ENCODE measurements at places on chromosomes 4 and X.

GRCh38 chr4:1682860-1683259, 1.3 kb downstream of the FAM53A start:
- no peak for DNase-seq

DNA sequence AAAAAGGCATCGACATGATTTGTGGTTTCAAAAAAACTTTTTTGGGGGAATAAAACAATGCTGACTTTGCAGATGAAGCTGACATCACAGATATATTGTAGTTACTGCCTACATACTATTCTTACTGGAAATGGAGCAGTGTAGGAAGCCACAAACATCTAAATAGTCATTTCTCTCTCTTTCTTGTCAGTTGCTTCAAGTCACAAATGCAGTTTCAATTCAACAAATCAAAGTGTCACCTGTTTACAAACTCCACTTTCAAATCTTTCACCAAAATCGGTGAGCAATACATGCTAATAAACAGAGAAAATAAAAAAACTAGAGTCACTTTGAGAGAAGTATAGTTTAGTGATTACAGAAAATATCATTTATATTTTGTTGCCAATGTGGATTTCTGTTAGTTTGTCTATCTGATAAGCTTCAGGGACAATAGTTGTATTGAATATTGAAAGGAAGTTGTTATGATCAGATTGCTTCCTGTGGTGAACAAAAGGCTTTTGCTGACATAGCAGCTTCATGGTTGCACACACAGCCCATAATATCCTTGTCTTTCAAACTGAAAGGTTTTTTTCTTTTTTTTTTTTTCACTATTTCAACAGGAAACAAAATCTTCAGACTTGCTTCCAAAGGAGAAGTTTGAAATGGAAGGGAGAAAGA, 49.7 kb upstream of the PTPN13 start:
- no peak for DNase-seq

GRCh38 chr4:173332021-173332487, 2.1 kb downstream of the HMGB2 start:
- DNase-seq, result no peak

DNA sequence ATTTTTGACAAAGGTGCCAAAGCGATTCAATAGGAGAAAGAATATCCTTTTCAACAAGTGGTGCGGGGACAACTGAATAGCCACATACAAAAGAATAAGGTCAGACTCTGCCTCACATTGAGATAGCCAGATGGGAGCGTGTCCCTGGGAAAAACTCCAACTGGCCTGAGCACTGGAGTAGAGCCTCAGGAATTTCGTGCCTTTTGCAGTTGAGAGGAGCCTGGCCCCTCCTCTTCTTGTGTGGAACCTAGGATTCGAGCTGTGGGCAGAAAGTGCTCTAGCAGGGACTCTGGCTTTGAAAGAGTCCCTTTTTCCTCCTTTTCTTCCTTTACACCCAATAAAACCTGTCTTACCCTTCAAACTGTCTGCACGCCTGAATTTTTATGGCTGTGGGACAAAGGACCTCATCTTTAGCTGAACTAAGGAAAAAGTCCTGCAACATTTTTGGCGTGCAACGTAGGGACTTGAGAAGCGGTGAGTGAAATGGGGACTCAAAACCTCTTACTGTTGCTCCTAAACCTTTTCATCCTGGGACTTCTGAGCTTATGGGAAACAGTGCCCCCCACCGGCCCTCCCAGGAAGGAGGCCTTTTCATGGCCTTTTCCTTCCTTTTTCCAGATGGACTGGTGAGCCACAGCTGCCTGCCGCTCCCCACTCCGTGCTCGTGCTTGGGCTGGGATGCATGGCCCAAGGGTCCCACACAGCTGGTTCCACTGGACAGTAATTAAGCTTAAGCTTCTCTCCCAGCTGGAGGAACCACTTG, 68.6 kb downstream of the BMP15 start:
- no peak for DNase-seq

DNA sequence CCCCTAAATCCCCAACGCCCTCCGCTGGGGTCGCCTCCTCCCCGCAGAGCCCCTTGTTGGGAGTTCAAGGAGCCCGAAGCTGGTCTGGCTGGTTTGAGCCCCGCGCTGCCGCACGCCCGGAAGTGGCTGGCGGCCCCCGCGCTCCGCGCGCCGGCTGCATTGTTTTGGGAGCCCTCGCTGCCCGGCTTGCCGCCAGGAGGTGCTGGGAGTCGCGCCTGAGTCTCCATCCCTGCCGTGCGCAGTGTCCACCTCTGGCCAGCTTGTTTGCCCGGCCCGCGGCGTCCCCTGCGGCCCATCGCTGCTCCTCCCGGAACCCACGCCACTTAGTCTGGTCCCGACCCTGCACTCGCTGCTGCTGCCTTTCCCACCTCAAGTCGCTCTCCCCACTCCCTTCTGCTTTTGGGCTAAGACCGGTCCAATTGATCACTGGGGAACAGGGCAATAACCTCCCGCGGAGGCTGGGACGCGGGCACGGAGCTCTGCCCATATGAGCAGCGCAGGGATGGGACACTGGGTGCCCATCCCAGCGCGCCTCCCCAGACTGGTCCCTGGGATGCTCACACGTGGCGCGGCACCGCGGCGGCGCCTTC, 2.2 kb upstream of the SFRP2 start:
- no peak for DNase-seq

DNA sequence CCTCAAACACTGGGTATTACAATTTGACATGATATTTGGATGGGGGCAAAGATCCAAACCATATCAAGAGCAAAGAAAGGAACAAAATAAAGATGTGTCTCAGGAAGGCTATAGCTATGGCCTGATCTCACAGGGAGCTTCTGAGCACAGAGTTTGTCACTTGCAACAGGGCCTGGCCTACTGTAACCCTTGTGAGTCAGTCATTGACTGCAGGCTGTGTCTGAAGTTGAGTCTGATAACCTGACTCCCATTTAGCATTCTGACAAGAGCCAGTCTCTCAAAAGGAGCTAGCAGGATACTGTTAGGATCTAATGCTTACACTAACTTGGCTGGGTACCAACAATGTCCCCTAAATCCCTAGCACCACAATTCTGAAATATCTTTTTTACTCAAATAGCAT, 612.5 kb upstream of the TECRL start:
- no peak for DNase-seq

DNA sequence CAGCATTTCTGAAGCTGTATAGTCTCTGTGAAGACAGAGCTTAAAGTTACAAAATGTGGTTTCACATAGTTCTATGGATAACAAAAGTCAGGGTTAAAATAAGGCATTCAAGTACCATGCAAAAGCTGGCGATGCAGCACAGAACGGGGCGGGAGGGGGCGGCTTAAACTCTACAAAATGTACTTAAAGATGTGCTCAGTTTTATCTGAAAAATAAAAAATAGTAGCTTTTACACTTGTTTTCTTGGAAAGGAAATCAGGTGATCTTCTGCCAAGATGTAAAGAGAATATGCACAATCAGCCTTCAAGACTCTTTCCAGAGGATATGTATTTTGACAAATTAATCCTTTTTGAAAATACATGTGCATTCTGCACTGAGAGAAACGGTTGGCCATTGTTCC, 301.7 kb upstream of the EMCN start:
- no peak for DNase-seq

- DNase-seq, result no peak
These were observed 64.4 kb downstream of the CHST7 start for GRCh38 chrX:46637938-46638337.

DNA sequence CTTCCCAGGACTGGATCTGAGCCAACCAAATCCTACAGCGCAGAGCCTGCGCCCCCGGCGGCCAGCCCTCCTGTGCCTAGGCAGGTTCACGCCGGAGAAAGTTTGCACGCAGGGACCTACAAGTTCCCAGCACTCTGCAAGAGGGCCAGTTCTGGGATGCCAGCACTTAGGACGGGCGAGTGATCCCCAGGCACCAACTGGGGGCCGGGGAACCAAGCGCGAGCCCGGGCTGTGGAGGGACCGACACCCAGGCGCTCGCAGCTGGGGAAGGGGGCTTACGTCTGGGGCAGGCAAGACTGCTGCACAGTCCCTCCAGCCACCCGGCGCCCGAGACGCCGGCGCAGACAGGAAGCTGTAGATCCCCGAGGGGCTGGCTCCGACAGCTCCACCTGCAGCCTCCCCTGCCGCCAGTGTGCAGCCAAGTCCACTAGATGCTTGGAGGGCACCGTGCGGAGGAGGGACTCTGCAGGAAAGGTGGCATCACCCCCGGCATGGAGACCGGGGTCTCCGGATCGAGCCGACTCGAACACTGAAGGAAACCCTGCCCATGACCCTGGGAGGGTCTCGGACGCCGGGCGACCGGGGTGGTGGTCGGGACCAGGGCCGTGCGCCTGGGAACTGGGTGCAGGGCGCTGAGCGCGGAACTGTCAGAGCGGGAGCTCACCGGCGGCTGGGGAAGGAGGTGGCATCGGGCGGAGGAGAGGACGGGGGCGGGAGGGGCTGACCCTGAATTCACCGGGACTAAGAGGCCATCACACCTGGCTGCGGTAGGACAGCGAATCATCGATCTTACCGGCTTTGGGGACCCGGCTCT, 566 bp downstream of the CORIN start:
- peak; percentile 26 for DNase-seq

DNA sequence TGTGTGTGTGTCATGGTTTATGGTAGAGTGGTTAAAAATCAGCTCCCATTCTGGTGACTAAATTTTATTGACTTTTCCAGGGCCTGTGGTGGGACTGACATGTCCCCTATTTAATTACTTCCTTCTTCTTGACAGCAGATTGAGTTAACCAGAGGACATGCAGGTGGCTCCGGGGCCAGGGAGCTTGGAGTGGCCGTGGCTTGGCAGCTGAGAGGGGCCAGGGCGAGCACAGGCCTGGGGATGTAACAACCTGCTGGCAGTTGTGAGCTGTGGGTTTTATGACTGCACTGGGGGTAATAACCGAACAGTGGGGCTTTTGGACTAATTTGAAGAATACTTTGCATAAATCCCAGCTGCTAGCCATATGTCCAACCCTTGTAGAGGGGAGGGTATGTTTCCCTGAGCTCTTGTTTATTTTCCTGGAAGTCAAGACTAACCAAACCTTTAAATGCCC, 186.0 kb downstream of the MID1IP1 start:
- no peak for DNase-seq

DNA sequence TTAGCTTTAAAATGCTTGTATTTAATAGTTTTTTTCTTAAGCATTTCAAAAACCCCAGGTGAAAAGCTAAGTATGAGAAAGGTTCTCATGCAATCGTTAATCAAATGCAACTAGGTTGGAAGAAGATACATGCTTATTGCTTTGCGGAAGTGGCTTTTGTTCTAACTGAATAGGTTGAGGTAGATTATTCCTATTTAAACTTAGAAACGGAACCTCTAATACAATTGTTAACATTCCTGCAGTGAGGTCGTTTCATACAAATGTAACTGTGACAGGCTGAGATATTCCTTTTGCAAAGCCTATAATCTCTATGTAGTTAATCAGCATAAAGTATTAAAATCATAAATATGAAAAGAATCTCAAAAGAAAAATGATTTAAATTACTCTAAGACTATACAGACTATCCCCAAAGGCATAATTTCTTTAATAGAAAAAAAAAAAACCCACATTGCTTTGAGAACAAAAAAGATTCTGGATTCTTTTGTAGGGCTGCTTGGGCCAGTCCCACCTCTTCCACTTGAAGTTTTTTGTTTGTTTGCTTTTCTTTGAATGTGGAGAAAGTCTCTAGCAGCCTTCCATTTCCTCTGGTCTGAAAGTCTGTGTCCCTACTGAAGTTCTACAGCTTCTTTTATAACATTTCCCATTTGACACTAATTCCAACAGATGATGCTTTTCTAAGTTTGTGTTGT, 25.6 kb upstream of the SORBS2 start:
- no peak for DNase-seq

DNA sequence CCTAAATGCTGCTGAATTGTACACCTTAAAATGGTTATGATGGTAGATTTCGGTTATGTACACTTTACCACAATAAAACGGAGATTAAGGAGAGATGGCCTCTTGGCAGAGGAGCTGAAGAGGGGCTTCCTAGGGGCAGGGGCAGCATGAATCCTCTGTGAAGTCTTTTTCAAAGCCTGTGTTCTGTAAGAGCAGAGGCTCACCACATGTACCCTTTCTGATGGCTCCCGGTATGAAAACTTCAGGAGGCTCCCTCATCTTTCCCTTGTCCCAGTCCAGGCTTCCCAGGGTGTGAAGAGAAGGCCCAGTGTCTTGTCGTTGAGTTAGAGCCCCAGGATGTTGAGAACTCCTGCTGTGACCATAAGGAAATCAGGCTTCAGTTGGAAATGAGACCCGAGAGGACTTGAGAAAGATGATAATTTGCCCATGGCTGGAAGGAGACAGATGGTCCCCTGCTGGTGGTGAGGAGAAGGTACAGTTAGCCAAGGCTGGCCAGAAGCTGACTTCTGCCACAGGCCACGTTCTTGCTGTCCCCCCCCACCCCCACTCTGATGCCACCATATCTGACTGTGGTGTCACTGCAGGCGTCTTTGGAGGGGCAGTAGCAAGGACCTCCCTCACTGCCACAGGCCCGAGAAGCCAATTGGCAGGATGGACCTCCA, 31.8 kb upstream of the MTM1 start:
- no peak for DNase-seq

- DNase-seq, result no peak
These were observed 145.3 kb upstream of the VCX3B start for GRCh38 chrX:8319359-8319758.

- DNase-seq, result no peak
These were observed 21.2 kb upstream of the TRPC5OS start for GRCh38 chrX:111854556-111855490.

DNA sequence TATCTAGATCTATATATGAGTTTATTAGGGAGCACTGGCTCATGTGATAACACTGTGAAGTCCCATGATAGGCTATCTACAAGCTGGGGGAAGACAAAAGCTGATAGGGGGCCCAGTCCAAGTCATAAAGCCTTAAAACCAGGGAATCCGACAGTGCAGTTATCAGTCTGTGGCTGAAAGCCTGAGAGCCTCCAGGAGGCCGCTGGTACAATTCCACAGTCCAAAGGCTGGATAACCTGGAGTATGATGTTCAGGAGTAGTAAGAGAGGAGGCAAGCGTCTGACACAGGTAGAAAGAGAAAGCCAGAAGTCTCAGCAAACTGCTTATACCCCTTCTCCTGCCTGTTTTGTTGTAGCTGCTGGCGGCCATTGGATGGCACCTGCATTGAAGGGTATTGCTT, 177.6 kb upstream of the SPRY1 start:
- no peak for DNase-seq

- DNase-seq, result no peak
These were observed 714.1 kb downstream of the FAT4 start for GRCh38 chr4:126028876-126029275.

GRCh38 chrX:42694260-42694815, 83.6 kb downstream of the PPP1R2C start:
- no peak for DNase-seq

- DNase-seq, result no peak
These were observed 202.0 kb downstream of the DCLK2 start for GRCh38 chr4:150280081-150280895.

DNA sequence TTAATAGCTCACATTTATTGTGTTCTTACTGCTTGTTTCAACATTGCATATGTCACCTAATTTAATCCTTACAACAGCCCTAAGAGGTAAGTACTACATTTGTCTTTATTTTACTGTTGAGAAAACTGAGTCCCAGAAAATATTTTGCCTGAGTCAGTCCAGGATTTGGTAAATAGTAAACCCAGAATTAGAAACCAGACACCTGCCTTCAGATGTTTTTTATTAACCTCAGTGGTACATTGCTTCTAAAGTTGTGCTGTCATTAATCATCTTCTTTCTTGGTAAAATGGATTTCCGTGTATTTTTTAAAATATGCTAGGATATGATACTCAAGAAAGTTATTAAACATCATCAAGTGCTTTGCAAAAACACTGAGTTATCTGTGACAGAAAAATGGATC, 31.4 kb downstream of the USP53 start:
- DNase-seq, result no peak
